ENCODE measurements at places on chromosomes 1 and 21.

DNA sequence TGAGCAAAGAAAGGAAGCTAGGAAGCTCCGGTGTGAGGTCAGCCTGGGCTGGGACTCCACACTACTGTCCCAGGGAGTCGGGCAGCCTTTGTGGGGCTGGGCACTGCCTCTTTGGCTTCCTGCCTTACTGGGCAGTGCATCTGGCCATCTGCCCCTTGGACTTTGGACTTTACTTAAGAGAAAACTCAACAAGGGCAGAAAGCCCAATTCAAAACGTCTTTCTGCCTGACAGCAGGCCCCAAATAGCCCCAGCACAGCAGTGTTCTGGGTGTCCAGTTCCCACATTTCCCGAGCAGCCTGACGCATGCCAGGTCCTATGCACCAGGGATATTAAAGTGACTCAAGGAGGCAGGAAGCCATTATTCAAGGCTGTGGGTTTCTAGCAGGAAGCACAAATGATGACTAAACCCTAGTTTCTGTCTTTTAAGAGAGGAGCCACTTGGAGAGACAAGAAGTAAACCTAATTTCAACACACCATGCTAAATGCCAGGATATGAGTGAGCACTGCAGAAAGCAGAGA lies 37.9 kb upstream of the EDEM3 start:
- DNase-seq: no peak

DNA sequence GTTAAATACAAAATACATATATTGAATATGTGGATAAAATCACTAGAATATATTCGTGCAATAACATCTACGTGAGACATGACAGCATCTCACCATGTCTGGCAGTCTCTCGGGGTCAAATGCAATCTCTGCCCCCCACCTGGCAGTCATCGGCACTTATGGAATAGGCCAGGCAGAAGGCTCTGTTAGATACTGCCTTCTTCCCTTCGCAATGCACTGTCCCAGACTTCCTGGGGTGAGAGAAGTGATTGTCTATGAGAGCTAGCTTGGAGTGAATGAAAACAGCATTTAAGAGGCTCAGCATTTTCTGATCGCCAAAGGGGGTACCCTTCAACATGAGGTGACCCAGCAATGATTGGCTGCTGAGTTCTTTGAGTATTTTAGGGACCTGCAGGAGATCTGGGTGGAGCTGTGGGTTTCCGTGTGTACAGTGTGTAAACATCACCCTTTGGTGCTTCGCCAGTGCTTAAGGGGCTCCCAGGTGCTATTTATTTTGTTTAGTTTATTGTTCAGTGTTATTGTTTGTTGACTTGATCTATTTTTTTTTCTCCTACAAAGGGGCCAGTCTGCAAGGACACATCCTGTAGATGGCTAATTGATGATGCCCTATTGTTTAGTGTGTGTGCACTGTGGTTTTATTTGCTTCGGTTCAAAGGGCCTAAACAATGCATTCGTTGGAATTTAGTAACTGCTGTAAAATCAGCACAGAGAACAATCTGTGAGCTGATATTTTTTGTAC lies 10.2 kb downstream of the ERG start:
- no peak for DNase-seq

- no peak for DNase-seq
Measured at GRCh38 chr1:12007204-12007603, 12.1 kb upstream of the MIIP start.

DNA sequence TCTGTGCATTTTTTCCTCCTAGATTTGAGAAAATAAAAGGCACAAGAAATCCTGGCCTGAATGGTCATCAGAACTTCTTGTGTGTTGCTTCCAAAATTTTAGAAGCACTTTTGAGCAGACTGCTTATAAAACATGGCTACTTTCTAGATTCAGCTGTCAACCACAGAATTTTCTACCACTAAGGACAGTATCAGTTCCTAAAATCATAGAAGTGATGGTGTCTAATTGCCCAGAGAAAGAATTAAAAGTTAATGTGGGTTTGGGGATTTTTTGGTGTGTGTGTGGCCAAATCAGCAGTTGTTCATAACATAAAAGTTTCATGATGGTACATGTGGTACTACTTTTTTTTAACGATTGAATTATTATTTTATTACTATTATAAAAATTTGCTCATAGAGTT lies 171.4 kb upstream of the SNX7 start:
- no peak for DNase-seq

DNA sequence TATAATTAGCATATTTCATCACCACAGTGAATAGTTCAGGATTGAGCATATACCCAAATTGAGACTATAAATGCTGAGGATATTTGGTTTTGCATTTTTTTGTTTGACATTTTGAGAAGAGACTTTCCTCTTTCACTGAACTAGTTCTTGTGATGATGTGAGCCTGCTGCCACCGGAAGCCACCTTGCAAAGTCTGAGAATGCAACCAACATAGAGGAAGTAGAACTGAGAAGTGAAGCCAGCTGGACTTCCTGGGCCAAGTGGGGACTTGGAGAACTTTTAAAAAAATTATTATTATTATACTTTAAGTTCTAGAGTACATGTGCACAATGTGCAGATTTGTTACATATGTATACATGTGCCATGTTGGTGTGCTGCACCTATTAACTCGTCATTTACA lies 102.3 kb downstream of the RPE65 start:
- DNase-seq: no peak

DNA sequence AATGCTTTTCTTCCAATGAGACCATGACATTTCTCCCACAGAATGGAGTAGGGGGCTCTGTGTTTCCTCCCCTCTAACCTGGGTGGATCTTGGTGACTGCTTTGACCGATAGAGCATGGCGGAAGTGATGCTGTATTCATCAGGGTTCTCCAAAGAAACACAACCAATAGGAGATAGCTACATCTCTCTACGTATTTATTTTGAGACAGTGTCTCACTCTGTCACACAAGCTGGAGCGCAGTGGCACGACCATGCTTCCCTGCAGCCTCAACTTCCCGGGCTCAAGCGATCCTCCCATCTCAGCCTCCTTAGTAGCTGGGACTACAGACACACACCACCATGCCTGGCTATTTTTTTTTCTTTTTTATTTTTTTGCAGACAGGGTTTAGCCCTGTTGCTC lies 29.5 kb upstream of the HNRNPU start:
- DNase-seq: no peak

DNA sequence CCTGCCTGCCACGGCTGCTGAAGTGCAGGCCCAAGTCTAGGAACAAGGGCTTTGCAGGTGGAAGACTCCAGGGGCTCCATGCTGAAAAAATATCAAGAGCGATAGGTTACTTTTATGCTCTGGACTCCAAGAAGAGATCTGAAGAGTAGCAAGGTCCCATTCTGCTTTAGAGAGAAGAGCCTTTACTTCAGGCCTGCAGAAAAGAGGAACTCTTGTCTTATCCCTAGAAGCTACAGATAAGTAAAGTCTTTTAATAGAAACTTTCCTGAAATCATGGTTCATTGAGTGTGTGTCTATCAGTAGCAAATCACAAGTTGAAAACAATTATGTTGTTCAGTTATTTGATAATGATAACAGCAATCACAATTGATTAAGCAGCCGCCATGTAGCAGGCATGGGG lies 113.3 kb downstream of the TNR start:
- no peak for DNase-seq

Data from T-helper 9 cell (primary cell).